ENCODE measurements at places on chromosomes 3 and 15.

GRCh38 chr15:96412906-96413231, 82.4 kb downstream of the NR2F2 start:
- no peak for DNase-seq

DNA sequence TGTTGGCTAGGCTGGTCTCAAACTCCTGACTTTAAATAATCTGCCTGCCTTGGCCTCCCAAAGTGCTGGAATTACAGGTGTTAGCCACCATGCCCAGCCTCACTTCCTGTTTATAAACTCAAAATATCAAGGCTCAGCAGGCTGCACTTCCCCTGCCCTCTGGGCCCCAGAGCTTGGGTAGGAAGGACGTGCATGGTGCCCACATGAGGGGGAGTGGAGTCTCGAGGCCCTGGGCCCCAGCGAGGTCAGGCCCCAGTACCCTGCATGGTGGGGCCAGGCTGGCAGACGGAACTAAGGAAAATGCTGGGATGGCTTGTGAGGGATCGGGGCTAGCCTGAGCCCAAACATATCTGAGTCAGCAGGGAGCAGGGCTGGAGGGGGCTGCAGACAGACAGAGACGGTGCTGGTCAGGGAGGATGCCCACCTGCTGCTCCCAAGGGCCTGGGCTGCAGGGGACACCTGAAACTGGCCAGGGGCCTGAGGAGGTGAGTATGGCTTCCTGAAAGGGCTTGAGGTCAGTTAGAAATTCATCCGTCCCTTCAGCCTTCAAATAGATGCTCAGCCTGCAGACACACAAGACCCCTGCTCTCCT, 5.1 kb downstream of the SPTBN5 start:
- DNase-seq: no peak

DNA sequence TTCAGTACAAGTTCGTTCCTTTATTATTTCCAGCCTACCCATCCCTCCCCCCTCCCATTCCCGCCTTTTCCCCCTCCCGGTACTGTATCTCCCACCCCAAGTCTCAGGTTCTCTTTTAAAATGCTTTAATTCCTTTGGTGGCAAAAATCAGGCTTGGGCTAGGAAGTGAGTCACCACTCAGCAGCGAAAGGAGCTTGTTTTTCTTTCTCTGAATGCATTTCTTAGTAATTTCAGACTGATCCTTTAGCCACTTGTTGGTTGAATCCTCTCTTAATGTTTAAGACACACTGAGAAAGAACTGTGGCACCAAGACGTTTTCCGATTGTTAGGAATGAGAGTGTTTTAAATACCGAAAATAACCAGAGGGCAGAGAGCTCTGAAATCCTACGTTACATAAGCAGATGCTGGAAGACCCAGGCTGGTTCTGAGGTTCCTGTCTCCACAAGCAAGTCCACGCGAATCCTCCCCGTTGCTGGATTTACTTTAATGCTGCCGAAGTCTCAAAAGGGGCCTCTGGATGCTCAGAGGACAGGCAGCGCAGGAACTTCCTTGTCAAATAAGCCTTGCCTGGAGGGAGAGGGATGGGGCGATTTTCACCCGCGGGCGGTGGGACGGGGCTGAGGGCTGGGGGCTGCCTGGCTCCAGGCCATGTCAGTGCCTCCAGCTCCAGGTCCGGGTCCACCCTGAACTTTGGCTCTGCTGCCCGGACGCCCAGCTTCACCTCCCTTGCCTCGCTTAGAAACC, 854 bp upstream of the COL8A1 start:
- DNase-seq: no peak

GRCh38 chr15:47473106-47473725, 244.1 kb upstream of the SEMA6D start:
- DNase-seq: no peak

DNA sequence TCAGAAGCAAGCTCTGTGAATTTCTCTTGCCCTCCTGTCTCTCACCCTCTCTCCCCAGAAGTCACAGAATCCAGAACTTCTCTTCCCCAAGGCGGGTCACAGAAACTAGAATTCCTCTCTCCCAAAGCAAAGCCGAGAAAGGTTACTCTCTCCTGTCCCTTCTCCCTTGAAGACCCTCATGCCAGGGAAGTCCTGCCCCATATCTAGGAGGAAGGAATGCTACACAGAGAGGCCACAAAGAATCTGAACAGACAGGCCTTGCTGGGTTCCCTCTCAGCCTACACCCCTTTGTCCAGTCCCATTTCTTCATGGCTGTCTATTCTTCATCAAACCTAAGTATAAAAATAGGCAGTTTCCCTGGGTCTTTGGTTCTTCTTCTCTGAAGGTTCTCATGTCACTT, 29.8 kb downstream of the ANP32A start:
- no peak for DNase-seq

GRCh38 chr3:127534564-127534963, 56.0 kb downstream of the TPRA1 start:
- no peak for DNase-seq

Data from AML-193 (cell line).